ENCODE measurements at places on chromosomes 16 and 17.

DNA sequence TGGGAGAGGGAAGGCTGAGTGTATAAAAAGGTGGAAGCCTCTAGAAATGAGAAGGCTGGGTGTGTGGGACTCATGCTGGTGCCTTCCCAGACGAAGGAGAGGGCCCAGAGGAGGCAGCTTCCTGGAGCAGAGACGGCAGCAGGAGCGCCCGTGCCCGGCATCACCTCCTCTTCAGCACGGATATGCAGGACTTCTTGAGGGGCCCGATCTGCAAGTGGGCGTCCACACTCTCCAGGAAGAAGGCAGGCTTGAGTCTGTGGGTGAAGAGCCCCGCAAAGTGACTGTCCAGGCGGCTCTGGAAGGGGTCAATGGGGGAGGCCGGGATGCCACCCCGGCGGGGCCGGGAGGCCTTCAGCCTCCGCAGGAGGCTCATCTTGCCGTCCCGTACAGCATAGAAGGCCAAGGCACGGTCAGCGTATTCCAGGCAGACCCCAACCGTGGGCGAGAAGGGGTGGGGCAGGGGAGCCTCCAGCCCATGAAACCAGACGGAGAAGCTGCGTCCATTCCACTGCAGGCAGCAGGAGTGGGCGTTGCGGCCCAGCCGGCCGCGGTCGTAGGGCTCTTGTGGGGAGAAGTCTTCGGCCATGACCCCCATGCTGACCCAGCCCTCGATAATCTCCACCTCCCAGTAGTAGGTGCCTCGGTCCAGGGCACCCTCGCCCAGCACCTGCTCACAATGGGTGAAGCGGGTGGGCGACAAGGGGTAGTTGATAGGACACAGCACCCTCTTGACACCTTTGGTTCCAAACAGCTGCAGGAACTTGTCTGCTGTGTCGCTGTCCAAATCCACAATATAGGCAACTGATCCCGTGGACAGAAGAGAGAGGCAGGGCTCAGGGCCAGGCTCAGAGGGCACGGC lies 3.8 kb downstream of the TRIM47 start:
- DNase-seq: no peak

DNA sequence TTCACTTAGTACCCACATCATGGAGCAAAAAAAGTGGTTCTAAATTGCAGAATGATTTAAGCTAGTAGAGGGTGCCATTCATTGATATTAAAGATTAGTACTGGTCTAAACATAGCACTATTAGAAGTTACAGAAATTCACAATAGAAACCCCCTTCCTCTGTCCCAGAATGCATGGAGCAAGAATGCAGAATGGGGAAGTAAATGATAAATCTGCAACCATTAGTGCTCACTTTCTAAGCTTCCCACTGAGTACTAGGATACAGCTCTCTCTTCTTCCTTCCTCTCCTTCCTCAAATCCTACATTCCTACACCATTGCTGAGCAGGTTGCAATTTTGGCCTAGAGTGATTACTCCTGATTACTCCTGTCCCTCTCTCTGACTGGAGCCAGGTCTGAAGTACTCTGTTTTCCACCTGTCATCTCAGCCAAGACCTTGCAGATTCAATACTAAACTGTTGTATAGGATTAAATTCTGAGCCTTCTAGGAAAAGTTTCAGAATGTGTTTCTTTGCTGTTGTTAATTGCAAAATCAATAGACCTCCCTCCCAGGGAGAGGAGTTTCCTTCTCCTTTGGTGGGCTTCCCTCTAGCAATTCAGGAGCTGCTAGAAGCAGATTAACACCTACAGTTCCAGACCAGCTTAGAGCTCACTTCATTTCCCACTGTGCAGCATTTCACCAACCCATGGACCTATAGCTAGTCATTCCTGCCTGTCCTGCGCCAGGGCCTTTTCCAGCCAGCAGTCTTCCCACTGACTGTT lies 165.5 kb upstream of the TBX2 start:
- no peak for DNase-seq

DNA sequence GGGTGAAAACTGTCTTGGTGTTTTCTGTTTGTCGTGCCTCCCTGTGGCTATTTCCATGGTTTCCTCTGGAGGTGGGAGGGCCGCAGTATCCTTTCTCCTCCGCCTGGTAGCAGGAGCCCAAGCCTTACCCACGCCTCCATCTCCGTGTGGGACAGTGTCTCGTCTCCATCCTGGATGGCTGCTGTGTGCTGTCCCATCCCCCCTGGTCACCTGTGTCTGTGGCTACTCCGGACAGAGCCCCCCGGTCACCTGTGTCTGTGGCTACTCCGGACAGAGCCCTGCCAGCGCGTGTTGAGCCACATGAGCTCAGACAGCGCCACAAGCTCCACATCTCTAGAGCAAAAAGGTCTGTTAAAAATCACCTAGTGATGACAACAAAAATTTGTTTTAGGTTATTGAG lies 198.2 kb upstream of the CHMP6 start:
- no peak for DNase-seq

DNA sequence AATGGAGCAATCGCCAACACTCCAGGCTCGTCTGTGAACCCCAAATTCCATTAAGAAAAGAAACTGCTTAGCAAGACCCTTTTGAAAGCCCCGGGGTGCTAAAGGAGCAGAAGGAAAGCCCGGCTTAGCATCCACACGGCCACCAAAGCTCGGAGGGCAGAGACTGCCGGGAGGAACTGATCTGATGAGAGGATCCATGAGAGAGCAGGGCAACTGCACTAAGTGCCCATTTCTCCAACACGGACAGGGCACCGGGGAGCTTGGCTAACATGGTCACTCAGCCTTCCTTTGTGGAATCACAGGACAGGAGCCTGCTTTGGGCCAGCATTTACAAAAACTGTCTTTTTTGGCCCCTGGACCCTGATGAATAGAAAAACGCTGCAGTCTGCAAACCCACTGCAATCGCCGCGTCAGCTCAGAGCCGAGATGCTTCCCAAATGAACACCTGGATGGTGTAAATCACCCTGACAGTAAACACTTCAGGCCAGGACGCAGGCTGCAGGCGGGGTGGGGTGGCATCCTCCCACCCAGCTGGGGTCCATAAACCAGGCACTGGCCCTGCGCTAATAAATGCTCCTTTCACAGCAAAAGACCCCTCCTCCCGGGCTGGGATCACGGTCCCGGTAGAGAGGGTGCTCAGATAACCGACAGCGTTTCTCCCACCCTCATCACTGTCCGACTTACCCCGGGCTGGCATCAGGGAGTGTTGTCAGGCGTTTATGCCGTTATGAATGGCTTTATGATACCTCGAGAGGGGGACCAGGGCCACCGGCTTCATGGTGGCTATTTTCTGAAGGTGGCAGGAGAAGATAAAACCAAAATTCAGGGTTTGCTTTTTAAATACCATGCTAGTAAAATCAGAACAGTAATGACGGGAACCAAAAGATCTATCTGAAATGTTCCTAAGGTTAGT lies 299.5 kb downstream of the IRF8 start:
- no peak for DNase-seq

GRCh38 chr16:56617212-56618085 lies 8.1 kb upstream of the MT1E start:
- peak; percentile 78 for DNase-seq

DNA sequence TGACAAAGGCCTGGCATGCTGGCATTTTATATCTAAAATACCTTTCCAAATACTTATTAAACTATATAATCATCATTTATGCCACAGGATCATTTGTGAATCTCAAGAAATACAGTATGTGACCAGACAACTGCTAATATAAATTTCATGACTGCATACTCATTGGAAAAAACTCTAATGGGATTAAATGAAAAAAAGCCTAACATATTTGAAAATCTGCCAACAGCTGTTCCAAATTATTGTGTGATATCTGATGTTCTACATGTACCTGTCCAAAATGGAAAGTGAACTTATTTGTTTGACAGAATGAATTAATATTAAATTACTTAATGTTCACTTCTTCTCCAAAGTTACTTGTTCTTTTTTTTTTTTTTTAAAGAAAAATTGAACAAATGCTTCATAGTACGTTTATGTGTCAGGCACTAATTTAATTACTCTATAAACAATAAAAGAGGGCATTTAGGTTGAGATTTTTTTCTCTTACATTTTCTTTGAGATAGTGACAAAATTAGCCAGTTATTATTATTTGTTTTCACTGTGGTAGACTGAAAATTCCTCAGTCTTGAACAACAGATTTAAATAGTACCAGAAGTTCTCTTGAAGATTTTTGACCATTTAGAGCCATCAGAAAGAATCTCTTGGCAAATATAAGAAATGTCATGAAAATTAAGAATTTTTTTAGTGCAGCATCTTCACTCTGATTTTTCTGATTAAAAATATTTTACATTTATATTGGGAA lies 114.0 kb downstream of the FTO start:
- peak; percentile 35 for DNase-seq

GRCh38 chr17:49327835-49328784 lies 33.9 kb downstream of the ZNF652 start:
- DNase-seq: no peak

- no peak for DNase-seq
Measured at GRCh38 chr16:4091240-4092012, 24.8 kb downstream of the ADCY9 start.

GRCh38 chr16:12089492-12090150 lies 113.1 kb downstream of the SNX29 start:
- peak; percentile 65 for DNase-seq

DNA sequence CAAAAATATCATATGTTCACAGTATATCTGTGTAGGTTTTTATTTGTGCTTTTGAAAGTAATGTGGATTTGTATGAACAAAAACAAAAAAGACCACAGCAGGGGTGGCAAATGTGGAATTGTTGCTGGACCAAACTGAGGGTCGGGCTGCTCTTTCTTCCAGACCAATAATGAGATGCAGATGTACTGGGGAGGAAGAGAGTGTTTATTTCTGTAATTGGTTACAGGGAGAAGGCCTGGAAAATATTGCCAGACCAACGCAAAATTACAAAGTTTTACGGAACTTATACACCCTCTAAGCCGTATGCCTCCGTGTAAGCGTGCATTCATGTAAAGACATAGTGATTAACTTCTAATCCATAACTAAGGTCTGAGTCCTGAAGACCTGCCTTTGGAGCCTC lies 353.9 kb upstream of the C16orf82 start:
- no peak for DNase-seq

DNA sequence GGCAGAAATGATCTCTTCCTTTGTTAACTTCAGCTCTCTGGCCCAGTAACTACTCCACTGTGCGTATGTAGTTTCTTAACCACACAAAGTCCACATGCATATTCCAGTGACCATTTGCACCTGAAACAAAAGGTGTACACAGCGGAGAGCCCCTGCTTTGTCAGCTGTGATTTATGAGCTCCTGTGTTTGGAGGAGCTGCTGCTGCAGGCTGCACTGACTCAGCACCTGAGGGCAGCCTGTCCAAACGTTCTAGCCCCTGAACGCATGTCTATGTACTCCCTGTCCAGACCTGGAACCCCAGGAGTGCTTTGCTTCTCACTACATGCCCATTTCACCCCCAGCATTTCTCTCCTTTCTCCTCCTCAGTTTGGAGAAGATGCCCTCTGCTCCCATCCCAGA lies 216.1 kb downstream of the ABCC12 start:
- DNase-seq: no peak

DNA sequence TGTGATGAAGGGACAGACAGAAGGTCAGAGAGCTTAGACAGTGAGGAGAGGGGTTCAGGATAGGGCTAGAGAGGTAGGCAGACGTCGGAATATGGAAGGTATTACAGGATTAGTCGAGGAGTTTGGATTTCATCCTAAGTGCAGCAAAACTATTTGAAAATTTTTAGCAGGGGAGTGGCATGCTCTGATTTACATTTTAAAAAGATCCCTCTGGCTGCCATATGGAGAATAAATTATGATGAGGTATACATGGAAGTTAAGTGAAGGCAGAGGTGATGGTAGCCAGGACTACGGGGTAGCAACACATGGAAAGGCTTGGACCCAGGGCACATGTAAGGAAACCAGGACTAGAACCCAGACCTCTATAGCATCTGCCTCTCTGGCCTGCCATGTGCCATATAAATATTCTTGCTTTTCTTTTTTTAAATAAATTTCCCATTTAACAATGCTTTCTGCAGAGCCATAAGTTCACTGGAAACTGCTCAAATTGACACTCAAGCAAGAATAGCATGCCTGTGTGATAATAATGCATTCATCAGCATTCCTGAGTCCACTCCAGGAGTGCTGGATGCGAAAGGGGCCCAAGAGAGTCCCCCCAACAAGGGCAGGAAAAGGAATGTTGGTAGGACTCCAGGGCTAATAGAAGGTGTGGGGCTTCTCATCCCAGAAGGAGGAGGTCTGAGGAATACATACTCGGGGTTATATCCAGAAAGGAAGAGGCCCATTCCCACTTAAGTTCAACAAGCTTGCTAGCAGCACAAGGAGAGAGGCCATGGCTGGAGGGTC lies 78.2 kb downstream of the HLF start:
- DNase-seq: no peak

DNA sequence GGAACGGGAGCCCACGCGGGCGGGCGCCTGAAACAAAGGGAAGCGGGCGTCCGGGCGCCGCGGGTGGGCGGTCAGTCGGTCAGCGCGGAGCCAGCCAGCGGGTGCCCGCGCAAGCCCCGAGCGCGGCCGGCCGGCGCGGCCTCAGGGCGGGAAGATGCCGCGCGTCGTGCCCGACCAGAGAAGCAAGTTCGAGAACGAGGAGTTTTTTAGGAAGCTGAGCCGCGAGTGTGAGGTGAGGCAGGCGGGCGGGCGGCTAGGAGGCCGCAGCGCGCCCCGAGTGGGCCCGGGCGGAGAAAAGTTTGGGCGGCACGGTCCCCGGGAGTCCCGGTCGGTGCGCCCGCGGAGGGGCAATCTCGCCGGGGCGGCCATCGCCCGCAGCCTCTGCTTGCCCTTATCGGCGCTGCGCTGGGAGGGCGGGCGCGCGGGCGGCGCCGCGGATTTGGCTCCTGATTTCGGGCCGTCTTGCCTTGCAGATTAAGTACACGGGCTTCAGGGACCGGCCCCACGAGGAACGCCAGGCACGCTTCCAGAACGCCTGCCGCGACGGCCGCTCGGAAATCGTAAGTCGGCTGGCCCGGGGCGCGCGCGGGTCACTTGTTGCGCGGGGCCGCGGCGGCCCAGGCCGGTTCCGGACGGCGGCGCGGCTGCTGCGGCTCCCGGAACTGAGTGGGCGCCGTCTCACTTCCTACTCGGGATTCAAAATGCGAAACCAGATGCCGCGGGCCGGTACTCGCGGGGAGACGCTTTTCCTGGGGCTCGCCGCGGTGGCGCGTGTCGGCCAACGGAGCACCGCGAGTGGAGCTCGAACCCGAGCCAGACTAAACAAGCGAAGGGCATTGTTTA lies 526 bp downstream of the CBFB start:
- peak; percentile 83 for DNase-seq

DNA sequence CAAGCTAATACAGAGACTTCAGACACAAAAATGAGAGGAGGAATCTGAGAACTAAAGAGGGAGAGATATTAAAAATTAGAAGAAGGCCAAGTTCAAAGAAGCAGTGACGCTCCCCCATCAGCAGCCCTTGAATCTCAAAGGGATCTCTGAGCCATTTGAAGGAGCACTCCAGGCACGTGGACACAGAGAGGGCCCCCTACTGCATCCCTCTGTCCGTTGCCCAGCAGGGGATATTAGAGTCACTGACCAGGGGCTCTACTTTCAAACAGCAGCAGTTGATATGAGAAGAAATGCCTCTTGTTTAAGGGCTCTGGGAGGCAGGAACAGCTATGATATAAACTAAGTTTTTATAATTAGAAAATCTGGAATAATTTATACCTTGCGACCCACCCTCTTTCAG lies 479.0 kb upstream of the SALL1 start:
- no peak for DNase-seq

Measured in foreskin fibroblast (primary cell).